DND-41 (cell line): ENCODE measurements at places on chromosomes 7 and 10.
A peak's percentile ranks its signal among the peaks of the same experiment; 100 is the strongest.

GRCh38 chr7:127485482-127485881 is 93.0 kb upstream of the ZNF800 start:
- DNase-seq = no peak
- H3K36me3 ChIP-seq = no peaks in the 10 kb centered on the region
- H3K27me3 ChIP-seq = peaks cover 7% of the 10 kb centered on the region
- no peak overlapping the region for H3K4me3 ChIP-seq
- no peak overlapping the region for H3K27ac ChIP-seq

DNA sequence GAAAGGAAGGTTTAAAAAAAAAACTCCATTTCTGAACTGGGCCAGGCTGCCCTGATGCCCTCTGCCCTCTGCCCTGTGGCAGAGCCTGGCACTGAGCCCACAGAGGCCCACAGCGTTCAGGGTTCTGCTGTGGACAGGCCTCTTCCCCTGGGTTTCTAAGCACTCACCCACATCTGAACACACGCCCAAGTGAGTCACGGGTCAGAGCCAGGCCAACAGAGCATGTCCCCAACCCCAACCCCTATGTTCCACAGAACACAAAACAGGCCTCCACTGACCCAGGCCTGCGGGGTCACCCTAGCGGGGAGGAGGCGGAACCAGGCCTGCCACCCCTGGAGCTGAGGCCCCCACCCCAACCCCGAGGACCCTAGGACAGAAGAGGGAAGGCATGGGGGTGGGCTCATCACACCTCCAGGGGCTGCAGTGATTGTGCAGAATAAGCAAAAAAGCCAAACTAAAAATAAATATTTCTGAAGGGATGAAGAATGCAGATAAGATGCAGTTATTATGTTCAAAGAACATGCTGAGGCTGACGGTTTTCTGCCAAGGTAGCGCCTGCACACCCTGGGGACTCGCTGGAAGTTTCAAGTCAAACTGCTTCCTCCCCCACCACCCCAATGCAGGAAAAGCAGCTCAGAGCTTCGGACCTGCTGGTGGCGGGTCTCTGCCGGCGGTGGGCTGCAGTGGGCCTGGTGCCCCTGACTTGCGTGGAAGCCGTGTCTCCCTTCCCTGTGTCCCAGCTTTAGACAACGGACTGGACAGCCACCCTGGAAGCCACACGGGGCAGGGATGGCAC is 5.4 kb downstream of the WDR86 start:
- no peak overlapping the region for H3K4me3 ChIP-seq
- H3K27me3 ChIP-seq = no peaks in the 10 kb centered on the region

GRCh38 chr10:119283818-119284217 is 76.4 kb downstream of the GRK5 start:
- peak; percentile 28 for DNase-seq
- H3K36me3 ChIP-seq = no peaks in the 10 kb centered on the region
- no peaks in the 10 kb centered on the region for H3K27me3 ChIP-seq
- H3K4me3 ChIP-seq = no peak overlapping the region
- peaks cover 27% of the 10 kb centered on the region for H3K4me1 ChIP-seq
- no peak overlapping the region; the same call in 1 of the 2 replicates for H3K27ac ChIP-seq

- H3K27ac ChIP-seq = no peak overlapping the region
- H3K27me3 ChIP-seq = no peaks in the 10 kb centered on the region
- no peak overlapping the region for H3K4me3 ChIP-seq
- peaks cover 13% of the 10 kb centered on the region for H3K4me1 ChIP-seq
- no peaks in the 10 kb centered on the region for H3K36me3 ChIP-seq
These were observed 27.3 kb upstream of the HERPUD2 start for GRCh38 chr7:35722054-35722849.

GRCh38 chr10:77189075-77189474 is 448.5 kb downstream of the KCNMA1 start:
- H3K27ac ChIP-seq = no peak overlapping the region
- peaks cover 3% of the 10 kb centered on the region for H3K27me3 ChIP-seq
- H3K4me1 ChIP-seq = no peaks in the 10 kb centered on the region
- DNase-seq = no peak

DNA sequence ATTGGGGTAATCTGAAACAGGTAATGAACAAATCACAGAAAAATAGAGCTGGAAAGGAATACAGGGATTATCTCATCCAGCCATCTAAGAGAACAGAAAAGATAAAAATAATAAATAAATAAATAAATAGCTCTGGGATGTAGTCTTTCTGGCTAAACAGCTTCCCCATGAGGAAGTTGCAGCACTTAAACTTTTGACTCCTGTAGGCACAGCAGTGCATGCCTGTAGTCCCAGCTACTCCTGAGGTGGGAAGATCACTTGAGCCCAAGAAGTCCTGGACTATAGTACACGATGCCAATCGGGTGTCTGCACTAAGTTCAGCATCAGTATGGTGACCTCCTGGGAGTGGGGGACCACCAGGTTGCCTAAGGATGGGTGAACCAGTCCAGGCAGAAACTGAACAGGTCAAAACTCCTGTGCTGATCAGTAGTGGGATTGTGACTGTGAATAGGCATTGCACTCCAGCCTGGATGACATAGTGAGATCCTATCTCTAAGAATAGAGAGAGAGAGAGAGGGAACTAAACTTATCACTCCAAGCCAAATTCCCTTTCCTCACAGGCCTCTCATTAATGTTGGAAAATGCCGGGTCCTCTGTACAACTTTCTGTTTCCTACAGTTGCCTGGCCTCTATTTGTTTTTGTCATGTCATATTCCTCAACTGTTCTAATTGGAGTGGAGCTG is 61.7 kb upstream of the CDK13 start:
- no peak for DNase-seq
- H3K4me3 ChIP-seq = no peak overlapping the region
- no peaks in the 10 kb centered on the region for H3K36me3 ChIP-seq
- peaks cover 15% of the 10 kb centered on the region for H3K27me3 ChIP-seq
- H3K27ac ChIP-seq = no peak overlapping the region

- H3K4me3 ChIP-seq = no peak overlapping the region
- no peaks in the 10 kb centered on the region for H3K27me3 ChIP-seq
- H3K27ac ChIP-seq = no peak overlapping the region
- peak; percentile 67 for DNase-seq
These were observed 41.8 kb upstream of the HYCC1 start for GRCh38 chr7:23055582-23056178.

- no peak overlapping the region for H3K4me3 ChIP-seq
- H3K27ac ChIP-seq = no peak overlapping the region
- no peaks in the 10 kb centered on the region for H3K27me3 ChIP-seq
- no peaks in the 10 kb centered on the region for H3K4me1 ChIP-seq
These were observed 36.7 kb downstream of the RAB19 start for GRCh38 chr7:140440593-140440992.

DNA sequence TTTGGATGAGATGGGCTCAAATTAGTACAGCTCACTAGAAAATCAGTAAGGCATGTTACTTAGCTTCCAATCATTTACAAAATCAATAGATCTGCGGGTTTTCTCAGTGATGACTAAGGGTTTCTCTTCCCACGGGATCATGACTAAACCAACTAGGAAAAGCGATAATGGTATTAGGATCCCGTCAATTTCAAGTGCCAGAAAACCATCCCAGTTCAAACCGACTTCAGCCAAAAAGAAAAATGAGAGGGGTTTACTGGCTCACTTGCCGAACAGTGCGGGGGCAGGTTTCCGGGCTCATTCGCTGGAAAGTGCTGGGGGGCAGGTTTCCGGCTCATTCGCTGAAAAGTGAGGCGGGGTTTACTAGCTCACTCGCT is 62.1 kb upstream of the LYZL2 start:
- no peak for DNase-seq
- no peak overlapping the region for H3K27ac ChIP-seq
- H3K4me1 ChIP-seq = peaks cover 2% of the 10 kb centered on the region; the same call in 1 of the 2 replicates
- H3K36me3 ChIP-seq = no peaks in the 10 kb centered on the region
- no peak overlapping the region for H3K4me3 ChIP-seq

DNA sequence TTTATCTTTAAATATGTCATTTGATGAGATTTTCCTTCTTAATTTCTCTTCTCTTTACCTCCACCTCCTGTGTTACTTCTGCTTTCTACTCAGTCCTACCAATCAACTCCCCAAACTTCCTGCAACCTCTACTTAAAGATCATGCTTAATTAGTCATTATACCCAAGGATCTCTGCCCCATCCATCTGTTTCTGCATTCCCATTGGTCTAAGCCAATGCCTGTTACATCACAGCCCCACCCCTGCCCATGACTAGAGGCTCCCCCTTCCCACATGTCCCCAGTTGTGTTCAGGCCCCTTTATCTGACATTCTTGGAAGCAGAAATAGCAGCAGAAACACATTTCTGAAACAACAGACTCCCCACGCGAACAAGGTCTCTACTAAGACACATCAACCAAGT is 319.1 kb upstream of the NFE2L3 start:
- H3K4me1 ChIP-seq = no peaks in the 10 kb centered on the region
- H3K27me3 ChIP-seq = no peaks in the 10 kb centered on the region
- no peak for DNase-seq
- no peak overlapping the region for H3K4me3 ChIP-seq
- H3K36me3 ChIP-seq = no peaks in the 10 kb centered on the region

DNA sequence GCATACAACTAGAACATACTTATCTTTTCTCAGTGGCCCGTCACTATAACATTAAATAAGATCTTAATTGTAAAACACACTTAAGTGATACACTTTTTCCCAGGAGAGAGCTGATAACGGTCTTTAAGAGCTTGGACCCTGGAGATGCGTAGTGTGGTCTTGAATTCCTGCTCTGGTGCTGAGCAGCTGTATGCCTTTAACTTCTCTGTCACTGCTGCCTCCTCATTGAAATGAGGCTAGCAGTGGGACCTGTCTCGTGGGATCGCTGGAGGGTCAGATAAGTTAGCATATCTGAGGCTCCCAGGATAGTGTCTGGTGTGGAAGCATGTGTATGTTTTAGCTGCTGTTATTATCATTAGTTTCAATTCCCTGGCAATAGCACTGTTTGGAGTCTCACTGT is 194.9 kb downstream of the SDK1 start:
- no peaks in the 10 kb centered on the region for H3K36me3 ChIP-seq
- no peak for DNase-seq
- H3K4me3 ChIP-seq = no peak overlapping the region
- H3K4me1 ChIP-seq = no peaks in the 10 kb centered on the region
- H3K27ac ChIP-seq = no peak overlapping the region

- H3K36me3 ChIP-seq = no peaks in the 10 kb centered on the region
- peak; percentile 60 for DNase-seq
- H3K27ac ChIP-seq = peak overlapping the region; percentile 71
- H3K4me3 ChIP-seq = no peak overlapping the region
- peaks cover 37% of the 10 kb centered on the region for H3K4me1 ChIP-seq
These were observed 85.8 kb downstream of the NRP1 start for GRCh38 chr10:33248638-33249037.

GRCh38 chr7:55887821-55888247 is 578 bp downstream of the ZNF713 start:
- H3K4me3 ChIP-seq = peak overlapping the region; percentile 67
- peak; percentile 20 for DNase-seq
- peak overlapping the region; percentile 82 for H3K27ac ChIP-seq

DNA sequence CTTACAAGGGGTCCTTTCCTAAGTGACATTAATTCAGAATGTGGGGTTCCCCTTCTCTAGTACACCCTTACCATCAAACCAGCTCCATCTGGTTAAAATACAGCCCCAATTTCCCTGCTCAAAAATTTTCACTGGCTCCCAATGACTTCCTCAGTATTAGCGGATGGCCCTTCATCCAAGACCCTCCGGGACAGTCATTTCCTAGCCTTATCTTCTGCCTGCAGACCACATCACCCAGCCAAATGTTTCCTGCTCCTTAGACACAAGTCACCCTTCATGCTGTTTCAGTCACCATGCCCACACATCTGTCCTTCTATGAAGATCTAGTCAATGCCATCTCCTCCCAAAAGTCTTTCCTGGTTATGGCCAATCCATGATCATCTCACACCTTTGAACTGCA is 45.2 kb downstream of the PARD3 start:
- no peaks in the 10 kb centered on the region for H3K36me3 ChIP-seq
- H3K4me1 ChIP-seq = no peaks in the 10 kb centered on the region
- H3K4me3 ChIP-seq = no peak overlapping the region
- H3K27ac ChIP-seq = no peak overlapping the region

DNA sequence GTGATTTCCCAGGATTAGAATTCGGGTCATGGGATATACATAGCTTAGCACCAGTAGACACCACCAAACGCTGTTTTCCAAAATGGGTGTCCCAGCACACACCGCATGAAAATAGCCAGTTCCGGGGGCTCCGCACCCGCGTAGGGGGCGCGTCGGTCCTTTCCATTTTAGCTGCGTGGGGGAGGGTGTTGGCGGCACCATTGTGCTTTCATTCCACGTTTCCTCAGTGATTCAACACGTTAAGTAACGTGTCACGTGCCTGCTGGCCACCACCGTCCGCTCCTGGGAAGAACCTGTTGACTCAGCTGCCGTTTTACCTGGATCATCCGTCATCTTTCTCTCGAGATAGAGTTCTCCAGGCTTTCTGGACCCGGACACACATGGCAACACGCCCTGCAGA is 25.6 kb upstream of the ADGRA1 start:
- no peaks in the 10 kb centered on the region for H3K36me3 ChIP-seq
- no peak overlapping the region for H3K4me3 ChIP-seq
- no peak for DNase-seq
- no peak overlapping the region for H3K27ac ChIP-seq
- no peaks in the 10 kb centered on the region for H3K27me3 ChIP-seq

GRCh38 chr7:1060315-1061072 is 16.1 kb downstream of the GPR146 start:
- H3K36me3 ChIP-seq = peaks cover 8% of the 10 kb centered on the region
- H3K27me3 ChIP-seq = no peaks in the 10 kb centered on the region
- no peaks in the 10 kb centered on the region for H3K4me1 ChIP-seq

GRCh38 chr10:80204677-80205476 is 460 bp downstream of the ANXA11 start:
- H3K36me3 ChIP-seq = no peaks in the 10 kb centered on the region; the same call in 1 of the 2 replicates
- peak overlapping the region; percentile 81 for H3K27ac ChIP-seq
- peaks cover 33% of the 10 kb centered on the region for H3K4me1 ChIP-seq
- H3K27me3 ChIP-seq = peaks cover 2% of the 10 kb centered on the region

DNA sequence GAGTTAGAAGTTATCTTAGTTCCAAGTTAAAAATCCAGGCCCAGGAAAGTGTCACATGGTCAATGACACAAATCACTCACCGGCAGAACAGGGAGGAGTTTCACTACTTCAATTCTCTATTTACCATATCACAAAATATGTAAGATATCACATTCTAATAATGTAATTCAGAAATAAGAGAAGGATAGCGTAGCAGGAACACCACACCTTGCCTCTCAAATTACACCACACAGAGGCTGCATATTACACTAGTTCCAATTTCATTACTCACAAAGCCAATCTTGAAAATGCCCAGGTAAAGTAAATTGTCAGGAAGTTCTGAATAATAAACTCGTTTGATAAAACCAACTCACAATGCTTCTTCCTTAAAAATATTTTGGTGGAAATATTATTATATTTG is 169.2 kb downstream of the CTTNBP2 start:
- H3K4me1 ChIP-seq = peaks cover 17% of the 10 kb centered on the region
- H3K36me3 ChIP-seq = no peaks in the 10 kb centered on the region
- H3K4me3 ChIP-seq = no peak overlapping the region
- H3K27ac ChIP-seq = no peak overlapping the region
